Left renal pelvis (tissue), 4 donors: ENCODE measurements at places on chromosomes 13 and 19.

- DNase-seq = no peak
These were observed 310.7 kb downstream of the RFC3 start for GRCh38 chr13:34128661-34129060.

- no peak for DNase-seq
These were observed 6.3 kb upstream of the JUNB start for GRCh38 chr19:12784871-12785430.

DNA sequence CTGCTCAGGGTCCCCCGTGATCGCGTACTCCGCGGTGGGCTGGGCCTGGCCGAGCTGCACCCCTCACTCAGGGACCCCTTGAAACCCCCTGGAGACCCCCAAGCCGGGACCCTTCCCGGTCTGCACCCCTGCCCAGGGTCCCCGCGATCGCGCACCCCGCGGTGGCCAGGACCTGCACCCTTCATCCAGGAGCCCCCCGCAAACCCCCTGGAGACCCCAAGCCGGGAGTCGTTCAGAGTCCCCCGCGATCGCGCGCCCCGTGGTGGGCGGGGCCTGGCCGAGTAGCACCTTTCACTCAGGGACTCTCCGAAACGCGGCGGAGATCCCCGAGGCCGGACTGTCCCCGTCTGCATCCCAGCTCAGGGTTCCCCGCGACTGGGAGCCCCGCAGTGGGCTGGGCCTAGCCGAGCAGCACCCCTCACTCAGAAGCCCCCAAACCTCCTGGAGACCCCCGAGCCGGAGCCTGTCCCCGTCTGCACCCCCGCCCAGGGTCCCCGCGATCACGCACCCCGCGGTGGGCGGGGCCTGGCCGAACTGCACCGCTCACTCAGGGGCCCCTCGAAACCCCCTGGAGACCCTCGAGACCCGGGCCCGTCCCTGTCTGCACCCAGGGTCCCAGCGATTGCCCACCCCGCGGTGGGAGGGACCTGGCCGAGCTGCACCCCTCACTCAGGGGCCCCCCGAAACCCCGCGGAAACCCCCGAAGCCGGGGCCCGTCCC lies 748 bp downstream of the LMNB2 start:
- DNase-seq = no peak

- DNase-seq = no peak
These were observed 22.3 kb downstream of the EPS15L1 start for GRCh38 chr19:16449330-16449961.

DNA sequence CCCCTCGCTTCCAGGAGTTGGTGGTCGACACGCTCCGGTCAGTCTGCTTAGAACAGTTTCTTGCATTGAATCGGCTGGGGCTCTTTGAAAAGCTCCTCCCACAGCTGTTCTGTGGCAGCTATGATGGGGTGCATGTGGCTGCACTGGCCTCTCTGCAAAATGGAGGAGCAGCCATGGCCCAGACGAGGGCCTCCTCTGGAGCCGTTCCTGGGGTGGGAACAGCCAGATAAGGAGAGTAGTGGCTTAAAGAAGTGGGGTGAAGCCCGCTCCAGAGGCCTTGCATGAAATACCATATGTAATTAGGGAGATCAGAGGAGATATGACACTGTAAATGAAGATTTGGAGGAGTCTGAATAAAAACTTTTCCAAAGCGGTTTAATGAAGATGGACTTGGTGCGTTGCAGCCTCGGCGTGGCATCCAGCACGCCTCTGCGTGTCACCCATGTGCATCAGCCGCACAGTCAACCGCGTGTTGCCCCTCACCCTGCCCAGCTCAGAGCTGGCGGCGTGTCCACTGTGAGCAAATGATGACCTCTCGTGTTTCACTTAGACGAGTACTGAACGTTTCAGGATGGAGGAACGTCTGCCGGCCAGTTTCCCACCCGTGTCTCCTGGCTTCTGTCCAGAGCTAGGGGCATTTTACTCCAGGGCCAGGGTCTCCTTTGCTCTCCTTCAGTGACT lies 199.2 kb downstream of the TEX29 start:
- DNase-seq = no peak

DNA sequence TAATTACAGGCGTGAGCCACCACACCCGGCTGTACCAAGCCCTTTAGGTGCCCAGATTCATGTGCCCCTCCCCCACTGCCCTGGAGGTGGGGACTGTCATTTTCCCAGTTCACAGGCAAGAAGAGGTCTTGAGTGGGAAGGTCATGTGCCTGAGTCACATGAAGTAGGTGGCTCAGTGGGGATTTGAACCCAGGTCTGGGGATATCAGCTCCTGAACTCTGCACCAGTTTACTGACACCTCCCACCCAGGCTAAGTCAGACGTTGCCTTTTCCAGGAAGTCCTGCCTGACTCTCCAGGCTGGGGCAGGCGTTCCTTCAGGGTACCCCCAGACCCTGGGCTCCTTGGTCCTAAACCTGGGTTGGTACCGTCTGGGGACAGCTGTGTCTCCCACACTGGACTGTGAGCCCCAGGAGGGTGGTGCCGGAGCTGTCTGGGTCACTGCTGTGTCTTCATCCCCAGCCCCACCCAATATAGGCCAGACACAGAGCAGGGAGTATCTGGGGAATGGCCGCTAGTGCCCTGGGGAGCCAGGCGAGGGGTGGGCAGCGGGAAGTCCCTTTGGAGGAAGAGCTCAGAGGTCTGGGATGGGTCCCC lies 8.6 kb downstream of the VASP start:
- DNase-seq = no peak

DNA sequence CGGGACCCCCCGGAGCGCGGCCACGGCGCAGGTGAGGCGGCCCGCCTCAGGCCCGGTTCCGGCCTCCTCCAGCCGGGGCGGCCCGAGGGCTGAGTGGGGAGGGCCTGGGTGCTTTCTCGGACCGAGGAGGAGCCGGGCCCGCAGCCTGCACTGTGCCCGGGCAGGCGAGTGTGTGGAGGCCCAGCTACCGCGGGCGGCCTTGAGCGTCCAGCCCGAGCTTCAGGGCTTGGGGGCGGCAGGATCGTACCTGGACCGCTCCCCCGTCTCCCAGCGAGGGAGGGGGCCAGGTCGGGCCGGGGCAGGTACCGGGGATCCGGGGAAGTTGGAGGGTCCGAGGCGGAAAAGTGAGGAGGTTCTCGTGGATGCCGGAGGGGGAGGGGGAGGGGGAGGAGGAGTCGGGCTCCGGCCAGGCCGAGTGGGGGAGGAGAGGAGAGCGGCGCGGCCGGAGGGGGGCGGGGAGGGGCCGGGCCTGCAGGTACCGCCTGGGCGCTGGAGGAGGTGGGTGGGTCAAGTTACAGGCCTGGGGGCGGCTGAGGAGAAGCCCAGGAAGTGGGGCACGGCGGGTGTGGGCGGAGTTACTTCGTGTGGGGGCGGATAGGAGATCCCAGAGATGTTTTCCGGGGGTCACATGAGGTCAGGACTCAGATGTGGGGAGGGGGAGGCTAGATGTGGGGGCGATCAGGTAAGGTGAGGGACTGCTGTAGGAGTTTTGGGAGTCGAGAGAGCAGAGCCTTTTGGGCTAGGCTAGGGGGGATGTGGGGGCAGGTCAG lies 545 bp downstream of the NACC1 start:
- DNase-seq = no peak
